ENCODE measurements at places on chromosomes 16 and 17.

DNA sequence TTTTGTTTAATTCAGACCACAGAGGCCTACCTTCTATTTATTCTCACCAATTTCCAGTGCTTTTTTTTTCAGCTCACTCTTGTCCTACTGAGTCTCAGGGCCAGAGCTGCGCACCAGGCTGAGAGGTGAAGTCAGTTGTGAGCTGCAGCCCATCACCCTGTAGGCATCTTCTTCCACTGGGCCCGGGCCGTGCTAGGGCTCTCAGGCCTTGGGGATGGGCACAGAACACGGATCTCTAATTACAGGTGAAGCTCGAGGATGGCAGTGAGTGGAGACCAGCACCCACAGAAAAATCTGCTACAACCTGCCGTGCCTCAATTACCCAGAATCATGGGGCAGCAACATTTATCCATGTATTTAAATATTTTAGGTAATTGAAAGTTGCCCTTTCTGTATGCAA lies 82.1 kb downstream of the IRX5 start:
- no peak overlapping the region for H3K27ac ChIP-seq
- no peak for DNase-seq
- no peak overlapping the region for H3K4me3 ChIP-seq
- no peaks in the 10 kb centered on the region for H3K36me3 ChIP-seq
- H3K27me3 ChIP-seq = no peaks in the 10 kb centered on the region
- H3K4me1 ChIP-seq = peaks cover under 1% of the 10 kb centered on the region

DNA sequence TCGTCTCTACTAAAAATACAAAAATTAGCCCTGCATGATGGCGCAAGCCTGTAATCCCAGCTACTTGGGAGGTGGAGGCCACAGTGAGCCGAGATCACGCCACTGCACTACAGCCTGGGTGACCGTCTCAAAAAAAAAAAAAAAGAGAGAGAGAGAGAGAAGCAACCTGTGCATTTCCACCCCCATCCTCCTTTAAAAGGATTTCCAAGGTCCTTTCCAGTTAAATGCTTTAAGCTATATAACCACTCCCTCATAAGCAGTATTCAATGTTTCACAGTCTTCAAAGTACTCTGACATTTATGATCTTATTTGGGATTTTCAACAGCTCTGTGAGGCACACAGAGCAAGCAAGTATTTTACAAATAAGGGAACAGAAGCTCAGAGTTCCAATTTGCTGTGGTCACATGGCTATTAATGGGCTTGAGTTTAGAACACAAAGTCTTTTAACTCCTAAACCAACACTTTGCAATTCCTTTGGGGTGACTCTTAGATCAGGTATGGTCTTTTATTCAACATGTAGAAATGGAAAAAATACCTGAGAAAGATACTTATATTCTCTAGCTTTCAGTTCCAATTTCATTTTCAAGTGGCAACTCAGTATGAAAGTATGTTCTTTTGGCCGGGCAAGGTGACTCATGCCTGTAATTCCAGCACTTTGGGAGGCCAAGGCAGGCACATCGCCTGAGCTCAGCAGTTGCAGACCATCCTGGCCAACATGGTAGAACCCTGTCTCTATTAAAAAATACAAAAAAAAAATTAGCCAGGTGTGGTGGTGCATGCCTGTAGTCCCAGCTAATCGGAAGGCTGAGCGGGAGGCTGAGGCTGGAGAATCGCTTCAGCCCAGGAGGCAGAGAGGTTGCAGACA lies 31.3 kb downstream of the SPOP start:
- DNase-seq = no peak
- no peaks in the 10 kb centered on the region for H3K4me1 ChIP-seq
- H3K27ac ChIP-seq = no peak overlapping the region
- no peaks in the 10 kb centered on the region for H3K27me3 ChIP-seq
- peaks cover 3% of the 10 kb centered on the region for H3K36me3 ChIP-seq
- no peak overlapping the region for H3K4me3 ChIP-seq

- H3K4me3 ChIP-seq = no peak overlapping the region
- H3K4me1 ChIP-seq = no peaks in the 10 kb centered on the region
- no peak for DNase-seq
- H3K27me3 ChIP-seq = no peaks in the 10 kb centered on the region
- no peaks in the 10 kb centered on the region for H3K36me3 ChIP-seq
Observed at GRCh38 chr16:85262558-85263238, 150.4 kb upstream of the CIBAR2 start.

DNA sequence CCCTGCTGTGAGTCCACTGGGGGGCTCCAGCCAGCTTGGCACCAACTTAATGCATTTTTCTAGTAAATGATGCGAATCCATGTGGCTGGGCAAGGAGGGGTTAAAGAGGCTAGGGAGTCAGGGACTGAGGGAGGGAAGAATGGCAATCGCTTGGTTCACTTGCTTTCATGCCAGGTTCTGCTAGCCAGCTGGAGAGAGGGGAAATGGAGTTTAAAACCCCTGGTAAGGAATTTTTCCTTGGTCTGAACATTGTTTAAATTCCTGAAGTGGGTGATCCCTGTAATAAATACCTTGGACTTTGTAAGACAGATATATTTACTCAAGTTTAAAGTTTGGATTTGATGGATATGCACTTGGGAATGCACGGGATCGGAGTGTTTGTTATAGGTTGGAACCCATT lies 22.8 kb downstream of the ANKFN1 start:
- no peaks in the 10 kb centered on the region for H3K27me3 ChIP-seq
- H3K27ac ChIP-seq = no peak overlapping the region
- no peak for DNase-seq
- peaks cover 7% of the 10 kb centered on the region for H3K4me1 ChIP-seq

GRCh38 chr17:48520631-48521079 lies 10.2 kb downstream of the HOXB1 start:
- no peaks in the 10 kb centered on the region for H3K4me1 ChIP-seq
- H3K36me3 ChIP-seq = no peaks in the 10 kb centered on the region
- no peak for DNase-seq

DNA sequence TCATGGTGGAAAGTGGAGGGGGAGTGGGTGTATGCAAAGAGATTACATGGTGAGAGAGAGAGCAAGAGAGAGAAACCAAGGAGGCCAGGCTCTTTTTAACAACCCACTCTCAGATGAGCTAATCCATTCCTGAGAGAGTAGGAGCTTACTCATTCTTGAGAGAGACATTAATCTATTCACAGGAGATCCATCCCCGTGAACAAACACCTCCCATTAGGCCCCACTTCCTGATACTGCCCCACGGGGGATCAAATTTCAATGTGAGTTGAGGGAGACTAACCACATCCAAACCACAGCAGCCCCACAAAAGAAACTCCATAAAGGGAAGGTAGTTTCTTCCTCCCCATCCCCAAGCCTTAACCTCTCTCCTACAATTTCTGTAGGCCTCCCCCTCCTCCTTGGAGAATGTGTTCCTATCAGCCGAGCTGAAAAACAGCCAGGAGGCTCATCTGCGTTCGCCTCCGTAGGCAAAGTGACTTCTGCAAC lies 450.0 kb downstream of the NPIPA7 start:
- no peak for DNase-seq
- H3K36me3 ChIP-seq = no peaks in the 10 kb centered on the region
- no peak overlapping the region for H3K4me3 ChIP-seq
- no peaks in the 10 kb centered on the region for H3K27me3 ChIP-seq
- no peaks in the 10 kb centered on the region for H3K4me1 ChIP-seq

DNA sequence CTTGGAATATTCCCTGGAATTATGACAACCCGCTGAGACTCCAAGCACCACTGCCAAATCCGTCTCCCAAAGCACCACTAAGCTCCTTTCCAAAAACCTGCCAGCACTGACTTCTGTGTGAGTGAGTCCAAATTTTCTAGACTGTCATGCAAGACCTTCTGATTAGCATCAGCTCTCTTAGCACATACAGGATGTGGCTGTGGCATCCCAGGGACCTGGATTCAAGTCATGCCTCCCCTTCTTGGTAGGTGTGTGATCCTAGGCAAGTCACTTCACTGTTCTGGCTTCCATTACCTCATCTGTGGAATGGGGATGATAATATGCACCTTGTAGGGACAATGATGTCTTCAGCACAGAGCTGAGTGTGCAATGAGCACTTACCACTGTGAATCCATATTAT lies 38.3 kb upstream of the USP7 start:
- DNase-seq = no peak
- H3K36me3 ChIP-seq = no peaks in the 10 kb centered on the region
- no peaks in the 10 kb centered on the region for H3K27me3 ChIP-seq
- H3K27ac ChIP-seq = no peak overlapping the region

- H3K27me3 ChIP-seq = no peaks in the 10 kb centered on the region
- peaks cover 8% of the 10 kb centered on the region for H3K4me1 ChIP-seq
- H3K27ac ChIP-seq = no peak overlapping the region
Observed at GRCh38 chr16:50607051-50607431, 58.8 kb downstream of the NKD1 start.

DNA sequence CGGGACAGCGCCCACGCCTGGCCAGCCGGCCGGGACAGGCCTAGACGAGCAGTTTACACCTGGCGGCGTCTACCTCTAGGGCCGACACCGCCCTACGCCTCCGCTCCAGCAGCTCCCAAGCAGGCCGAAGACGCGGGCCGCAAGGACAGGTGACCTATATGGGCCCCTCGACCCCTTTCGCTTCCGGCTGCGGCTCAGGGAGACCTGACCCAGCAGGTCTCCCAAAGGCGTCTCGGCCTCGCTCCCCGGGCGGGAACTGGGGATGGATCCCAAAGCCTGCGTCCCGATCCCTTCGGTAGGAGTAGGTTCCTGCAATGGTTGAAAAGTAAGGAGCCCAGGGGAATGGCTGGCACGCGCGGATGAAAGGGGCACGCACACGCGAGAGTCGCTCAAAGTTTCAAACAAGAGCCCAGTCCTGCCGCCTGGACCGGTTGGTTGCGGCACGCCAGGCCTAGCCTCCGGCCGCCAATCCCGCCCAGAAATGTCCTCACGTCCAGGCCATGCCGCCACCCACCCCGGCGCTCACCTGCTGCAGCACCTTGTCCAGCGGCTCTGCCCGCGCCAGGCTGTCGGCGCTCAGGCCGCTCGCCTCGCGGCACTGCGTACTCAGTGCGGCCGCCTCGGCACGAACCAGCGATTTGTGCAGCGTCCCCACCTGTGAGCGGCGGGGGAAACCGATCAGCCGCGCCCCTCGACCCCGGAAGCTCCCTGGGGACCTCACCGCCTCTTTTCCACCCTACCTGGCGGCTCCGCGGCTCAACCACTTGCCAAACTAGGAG lies 630 bp downstream of the ESRP2 start:
- peaks cover 45% of the 10 kb centered on the region for H3K4me1 ChIP-seq
- DNase-seq = no peak
- peaks cover 10% of the 10 kb centered on the region for H3K27me3 ChIP-seq
- no peak overlapping the region for H3K27ac ChIP-seq
- no peak overlapping the region for H3K4me3 ChIP-seq

DNA sequence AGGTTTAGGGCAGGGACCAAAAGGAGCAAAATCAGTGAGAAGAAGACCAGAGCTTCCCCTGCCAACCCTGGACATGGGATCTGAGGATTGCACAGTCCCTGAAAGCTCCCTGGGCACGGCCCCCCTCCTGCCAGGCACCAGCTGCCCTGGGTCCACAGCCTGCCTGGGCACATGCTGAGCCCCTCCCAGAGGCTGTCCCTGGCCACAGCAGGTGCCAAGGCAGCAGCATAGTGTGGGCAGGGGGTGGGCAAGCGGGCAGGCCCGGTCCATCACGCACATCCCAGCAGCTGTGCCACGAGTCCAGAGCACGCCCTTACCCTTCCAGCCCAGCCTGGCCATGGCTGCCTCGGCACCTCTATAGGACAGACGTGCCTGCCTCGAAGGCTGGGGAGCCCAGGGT lies 12.7 kb downstream of the SCN4A start:
- H3K36me3 ChIP-seq = no peaks in the 10 kb centered on the region
- peaks cover 12% of the 10 kb centered on the region for H3K4me1 ChIP-seq
- H3K27ac ChIP-seq = no peak overlapping the region
- H3K4me3 ChIP-seq = no peak overlapping the region
- H3K27me3 ChIP-seq = no peaks in the 10 kb centered on the region

- peaks cover 7% of the 10 kb centered on the region for H3K4me1 ChIP-seq
- no peaks in the 10 kb centered on the region for H3K36me3 ChIP-seq
- no peaks in the 10 kb centered on the region for H3K27me3 ChIP-seq
- no peak for DNase-seq
- no peak overlapping the region for H3K4me3 ChIP-seq
Observed at GRCh38 chr17:79990051-79990592, 45.5 kb downstream of the TBC1D16 start.

- DNase-seq = no peak
- H3K36me3 ChIP-seq = no peaks in the 10 kb centered on the region
- H3K27me3 ChIP-seq = peaks cover 26% of the 10 kb centered on the region
- no peak overlapping the region for H3K27ac ChIP-seq
- H3K4me1 ChIP-seq = no peaks in the 10 kb centered on the region
Observed at GRCh38 chr17:36856222-36856621, 81.1 kb upstream of the LHX1 start.

DNA sequence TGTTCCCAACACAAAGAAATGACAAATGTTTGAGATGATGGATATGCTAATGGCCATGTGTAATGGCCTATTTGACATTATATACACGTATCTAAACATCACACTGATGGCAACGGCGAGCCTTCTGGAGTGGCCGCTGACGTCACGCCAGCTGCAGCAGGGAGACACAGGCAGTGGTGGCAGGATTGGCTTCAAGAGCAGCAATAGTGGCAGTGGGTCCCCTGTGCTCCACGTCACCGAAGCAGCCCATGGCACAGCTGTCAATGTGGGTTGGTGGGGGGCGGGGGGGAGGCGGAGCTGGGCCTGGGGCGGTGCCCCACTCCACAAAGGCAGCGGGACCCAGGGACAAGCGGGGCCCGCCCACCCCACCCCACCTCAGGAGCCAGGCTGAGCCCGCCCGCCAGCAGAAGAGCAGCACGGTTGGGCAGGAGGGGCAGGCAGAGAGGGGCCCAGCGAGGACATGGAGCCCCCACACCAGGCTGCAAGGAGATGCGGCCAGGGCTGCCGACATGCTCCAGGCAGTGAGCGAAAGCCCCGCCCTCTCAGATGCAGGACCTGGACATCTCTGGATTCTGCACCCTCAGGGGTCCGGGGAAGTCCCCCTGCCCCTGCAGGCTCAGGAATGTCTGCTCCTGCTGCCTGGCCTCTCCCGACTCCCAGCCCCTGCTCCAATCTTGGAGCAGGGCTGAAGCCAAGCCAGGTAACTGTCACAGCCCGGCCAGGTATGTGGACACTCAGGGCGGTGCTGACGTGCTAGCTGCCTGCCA lies 64.6 kb downstream of the USP32 start:
- no peaks in the 10 kb centered on the region for H3K4me1 ChIP-seq
- no peak overlapping the region for H3K4me3 ChIP-seq
- H3K27ac ChIP-seq = no peak overlapping the region
- DNase-seq = no peak
- no peaks in the 10 kb centered on the region for H3K27me3 ChIP-seq
- H3K36me3 ChIP-seq = peaks cover 12% of the 10 kb centered on the region

DNA sequence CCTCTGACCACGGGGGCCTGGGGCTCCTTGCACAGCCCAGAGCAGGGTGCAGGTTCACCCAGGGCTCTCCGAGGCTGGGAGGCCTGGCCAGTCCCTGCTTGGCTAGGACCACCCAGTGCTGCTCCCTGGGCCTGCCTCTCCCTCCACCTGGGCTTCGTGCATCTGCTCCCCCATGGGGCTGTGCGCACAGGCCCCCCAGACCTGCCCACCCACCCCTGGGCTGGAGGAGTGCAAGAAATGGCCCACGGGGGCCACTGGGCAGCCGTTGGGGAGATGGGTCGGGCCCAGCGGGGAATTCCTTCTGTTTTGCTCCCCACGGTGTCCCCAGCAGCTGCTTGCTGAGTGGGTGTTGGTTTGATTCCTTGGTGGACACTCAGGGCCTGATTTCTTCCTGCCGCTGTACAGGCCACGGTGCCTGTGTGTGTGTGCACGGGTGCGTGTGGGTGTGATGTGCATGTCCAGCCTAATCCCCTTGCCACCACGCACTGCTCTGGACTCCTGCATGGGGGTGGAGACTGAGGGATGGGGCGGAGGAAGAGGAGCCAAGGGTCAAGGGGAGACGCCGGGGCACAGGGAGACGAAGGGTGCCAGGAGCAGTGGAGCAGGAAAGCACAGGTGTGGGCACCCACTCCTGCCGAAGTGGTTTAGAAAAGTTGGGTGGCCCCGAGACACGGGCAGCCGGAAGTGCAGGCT lies 8.5 kb downstream of the PRSS27 start:
- no peaks in the 10 kb centered on the region for H3K27me3 ChIP-seq
- H3K4me1 ChIP-seq = no peaks in the 10 kb centered on the region
- no peak overlapping the region for H3K4me3 ChIP-seq
- no peak for DNase-seq

Data from common myeloid progenitor, CD34-positive (primary cell).